ENCODE measurements at places on chromosomes 7 and 10. TPM values are rescaled to one million over a fixed set of nuclear protein-coding genes. Genes with fewer than 3 reads are reported as not detected.

DNA sequence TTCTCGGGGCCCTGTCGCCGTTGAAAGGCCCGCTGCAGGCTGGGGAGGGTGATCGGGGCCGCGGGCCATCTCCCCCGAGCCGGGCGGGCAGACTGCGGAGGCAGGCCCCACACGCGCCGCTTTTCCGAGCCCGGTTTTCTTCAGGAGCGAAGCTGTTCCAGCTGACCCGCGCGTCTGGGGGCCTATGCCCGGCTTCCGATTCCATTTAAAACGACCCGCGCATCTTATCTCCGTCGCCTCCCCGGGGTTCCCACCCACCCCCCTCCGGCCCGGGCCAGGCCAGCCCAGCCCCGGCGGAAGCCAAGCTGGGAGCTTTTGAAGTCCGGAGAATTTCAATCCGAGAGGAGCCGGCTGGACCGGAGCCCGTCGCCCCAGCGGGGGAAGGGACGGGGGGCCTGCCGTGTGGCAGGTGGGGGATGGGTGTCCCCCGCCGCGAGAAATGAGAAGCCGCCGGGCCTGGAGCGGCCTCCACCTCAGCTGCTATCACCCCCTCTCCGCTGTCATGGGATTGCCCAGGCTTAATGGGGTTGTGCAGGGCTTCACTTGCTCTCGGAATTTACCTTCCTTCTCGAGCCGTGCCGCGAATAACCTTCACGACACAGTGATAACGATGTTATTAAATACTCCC lies 3.1 kb upstream of the EVX1 start:
- no peak for DNase-seq

ZC3HAV1 gene
- 137 TPM for total RNA-seq

GRCh38 chr7:64638822-64639221 lies 27.1 kb upstream of the ZNF107 start:
- no peak for DNase-seq

PAX4 gene
- not detected for total RNA-seq

DNA sequence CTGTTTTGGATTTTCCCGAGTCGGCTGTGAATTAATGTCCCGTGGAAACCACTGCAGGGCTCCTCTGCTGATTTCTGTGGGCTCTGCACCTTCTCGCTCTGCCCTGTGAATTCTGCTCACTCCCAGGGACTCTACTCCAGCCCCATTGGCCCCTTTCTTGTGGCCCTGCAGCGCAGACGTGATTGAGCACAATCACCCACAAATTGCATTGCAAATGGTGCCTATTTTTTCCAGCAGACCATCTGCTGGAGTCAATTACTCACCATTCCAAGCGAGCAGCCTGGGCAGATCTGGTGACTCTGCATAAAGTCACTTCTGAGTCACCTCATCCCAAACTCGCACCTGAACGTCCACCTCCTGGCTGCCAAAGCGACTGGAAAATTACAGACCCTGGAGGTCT lies 235.8 kb downstream of the PAXIP1 start:
- DNase-seq, result no peak

All from natural killer cell (primary cell).